ENCODE measurements at places on chromosomes 7 and 10.

DNA sequence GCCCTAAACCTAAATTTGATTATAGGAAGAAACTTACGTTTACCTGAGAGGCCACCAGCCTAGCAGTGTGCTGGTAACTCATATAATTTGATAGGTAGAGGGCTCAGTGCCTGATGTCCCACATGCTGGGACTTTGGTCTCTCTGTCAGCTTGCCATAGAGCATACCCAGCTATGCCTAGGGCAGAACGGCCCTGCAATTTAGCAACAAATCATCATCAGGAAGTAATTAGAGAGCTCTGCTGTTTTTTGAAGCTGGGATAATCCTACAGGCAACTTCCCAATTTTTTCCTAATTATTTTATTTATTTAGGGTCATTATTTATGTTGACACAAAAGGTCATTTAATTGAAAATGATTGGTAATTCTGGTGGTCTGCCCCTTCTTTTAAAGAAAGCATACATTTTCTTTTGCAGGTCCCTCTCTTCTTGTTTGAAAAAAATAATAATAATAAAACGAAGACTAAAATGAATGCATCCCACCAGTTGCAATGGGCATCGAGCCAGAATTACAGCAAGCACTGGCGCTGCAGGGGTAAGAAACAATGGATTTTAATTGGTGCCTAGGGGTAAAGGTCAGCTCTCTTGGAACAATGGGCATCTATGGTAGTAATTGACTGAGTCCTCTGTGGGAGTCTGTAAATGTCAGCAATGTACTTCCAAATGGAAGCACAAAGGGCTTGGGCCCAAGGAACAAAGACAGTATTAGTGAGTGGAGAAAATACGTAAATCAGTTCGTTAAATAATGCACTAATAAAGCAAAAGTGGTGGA lies 348.0 kb downstream of the SORCS1 start:
- no peaks in the 10 kb centered on the region for H3K4me1 ChIP-seq
- DNase-seq, result no peak
- no peaks in the 10 kb centered on the region for H3K27me3 ChIP-seq

- no peak for DNase-seq
- no peak overlapping the region for H3K4me3 ChIP-seq
- H3K36me3 ChIP-seq, result no peaks in the 10 kb centered on the region
- H3K27me3 ChIP-seq, result no peaks in the 10 kb centered on the region
- no peaks in the 10 kb centered on the region for H3K4me1 ChIP-seq
Measured at GRCh38 chr10:71465551-71466252, 69.0 kb downstream of the CDH23 start.

GRCh38 chr10:18689498-18689897 lies 30.3 kb downstream of the ARL5B start:
- no peak for DNase-seq
- H3K27me3 ChIP-seq, result no peaks in the 10 kb centered on the region
- no peak overlapping the region for H3K4me3 ChIP-seq
- H3K27ac ChIP-seq, result no peak overlapping the region

DNA sequence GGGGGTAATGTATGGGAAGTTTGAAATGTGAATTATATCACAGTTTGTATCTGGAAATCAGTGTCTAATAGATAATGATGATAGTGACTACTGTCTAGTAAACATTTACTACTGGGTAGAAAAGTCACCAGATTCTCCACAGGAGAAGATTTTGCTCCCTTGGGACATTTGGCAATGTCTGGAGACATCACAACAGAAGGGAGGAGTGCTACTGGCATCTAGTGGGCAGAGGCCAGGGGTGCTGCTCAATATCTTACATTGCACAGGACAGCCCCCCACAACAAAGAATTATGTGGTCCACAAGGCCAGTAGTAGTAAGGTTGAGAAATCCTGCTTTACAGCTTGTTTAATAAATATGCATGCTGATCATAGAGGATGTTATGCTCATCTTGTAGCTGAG lies 92.3 kb upstream of the PRPS1L1 start:
- no peaks in the 10 kb centered on the region for H3K4me1 ChIP-seq
- no peaks in the 10 kb centered on the region for H3K36me3 ChIP-seq
- no peak for DNase-seq
- H3K4me3 ChIP-seq, result no peak overlapping the region
- no peak overlapping the region for H3K27ac ChIP-seq

DNA sequence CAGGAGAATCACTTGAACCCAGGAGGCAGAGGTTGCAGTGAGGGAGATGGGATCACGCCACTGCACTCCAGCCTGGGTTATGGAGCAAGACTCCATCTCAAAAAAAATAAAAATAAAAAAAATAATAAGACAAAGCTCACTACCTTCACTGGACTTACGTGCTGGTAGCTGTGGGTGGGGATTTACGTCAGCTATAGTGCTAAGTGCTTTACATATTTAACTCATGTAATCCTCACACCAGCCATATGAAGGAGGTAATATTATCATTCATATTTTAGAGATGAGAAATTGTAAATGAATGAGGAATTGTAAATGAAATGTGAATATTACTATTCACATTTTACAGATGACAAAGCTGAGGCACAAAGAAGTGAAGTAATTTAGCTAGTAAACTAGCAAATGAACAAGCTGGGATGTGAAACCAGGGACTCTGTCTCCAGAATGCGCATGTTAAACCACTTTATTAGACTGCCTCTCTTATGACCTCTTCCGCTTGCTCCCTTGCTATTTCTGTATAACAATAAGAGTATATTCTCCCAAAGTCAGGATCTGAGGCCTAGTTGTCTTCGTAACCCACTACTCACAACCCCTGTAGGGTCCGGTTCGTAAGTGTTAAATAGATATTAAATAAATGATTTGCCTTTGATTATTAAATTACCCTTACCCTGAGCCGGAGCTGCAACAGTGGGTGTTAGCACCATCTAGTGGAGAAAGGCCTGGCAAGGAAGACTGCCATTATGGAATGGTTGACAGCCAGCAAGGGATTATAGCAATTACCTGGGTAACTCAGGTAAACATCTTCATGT lies 70.2 kb downstream of the HTR7 start:
- no peaks in the 10 kb centered on the region for H3K4me1 ChIP-seq
- DNase-seq, result no peak
- no peak overlapping the region for H3K27ac ChIP-seq
- H3K36me3 ChIP-seq, result no peaks in the 10 kb centered on the region

DNA sequence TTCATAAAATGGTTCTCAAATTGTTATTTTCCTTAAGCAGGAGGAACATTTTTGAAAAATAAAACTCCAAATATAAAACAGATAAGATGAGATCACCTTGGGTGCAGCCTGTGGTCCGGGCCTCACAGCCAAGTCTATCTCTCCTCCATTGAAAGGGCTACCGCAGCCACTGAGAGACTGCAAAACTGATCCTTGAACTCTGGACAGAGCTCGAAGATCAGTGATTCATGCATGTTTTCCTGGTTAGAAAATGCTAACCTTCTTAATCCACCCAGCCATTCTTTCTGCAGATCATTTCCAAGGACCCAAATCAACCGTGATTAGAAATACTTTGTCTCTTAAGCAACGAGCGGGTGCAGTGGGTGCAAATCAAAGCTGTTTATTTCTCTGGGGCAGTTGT lies 378.8 kb downstream of the PLXDC2 start:
- H3K36me3 ChIP-seq, result no peaks in the 10 kb centered on the region
- no peak overlapping the region for H3K4me3 ChIP-seq
- H3K27ac ChIP-seq, result no peak overlapping the region
- no peaks in the 10 kb centered on the region for H3K4me1 ChIP-seq
- H3K27me3 ChIP-seq, result no peaks in the 10 kb centered on the region

DNA sequence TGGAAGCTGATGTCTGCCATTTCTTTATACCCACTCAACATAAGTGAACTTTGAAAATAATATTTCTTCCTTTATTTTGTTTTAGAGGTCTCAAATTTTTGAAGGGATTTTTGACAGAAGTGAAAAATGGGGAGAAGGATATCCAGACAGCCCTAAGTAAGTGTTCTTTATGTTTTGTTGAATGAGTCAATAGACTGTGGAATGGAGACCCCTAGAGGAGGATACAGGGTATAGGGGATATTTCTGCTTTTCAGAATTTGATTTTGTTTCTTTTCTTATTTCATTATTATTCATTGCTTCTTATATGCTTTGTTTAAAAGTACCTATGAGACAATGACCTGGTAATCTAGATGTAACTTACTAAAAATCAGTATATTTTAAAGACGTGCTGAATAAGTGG lies 34.4 kb downstream of the PLEKHA8 start:
- no peaks in the 10 kb centered on the region for H3K4me1 ChIP-seq
- no peak for DNase-seq
- H3K27me3 ChIP-seq, result no peaks in the 10 kb centered on the region
- H3K4me3 ChIP-seq, result no peak overlapping the region
- no peaks in the 10 kb centered on the region for H3K36me3 ChIP-seq
- no peak overlapping the region for H3K27ac ChIP-seq

DNA sequence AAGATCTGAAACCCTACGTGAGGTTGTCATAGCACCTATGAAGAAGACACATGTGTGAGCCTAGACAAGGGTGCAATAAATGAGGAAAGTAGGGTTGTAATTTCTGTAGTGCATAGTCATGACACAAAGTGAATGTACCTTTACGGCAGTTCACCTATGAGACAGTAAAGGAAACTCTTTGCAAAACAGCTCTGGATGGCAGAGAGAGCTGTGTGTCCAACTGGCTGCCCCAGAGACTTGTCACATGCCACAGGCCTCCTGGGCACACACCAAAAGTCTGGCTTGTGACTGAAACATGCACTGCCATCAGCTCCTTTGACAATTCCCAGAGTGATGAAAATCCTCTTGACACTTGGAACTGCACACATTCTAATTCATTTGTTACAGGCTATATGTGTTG lies 90.7 kb upstream of the NAMPT start:
- H3K4me1 ChIP-seq, result peaks cover 5% of the 10 kb centered on the region
- no peaks in the 10 kb centered on the region for H3K36me3 ChIP-seq
- H3K4me3 ChIP-seq, result no peak overlapping the region
- H3K27me3 ChIP-seq, result no peaks in the 10 kb centered on the region

- H3K27ac ChIP-seq, result no peak overlapping the region
- H3K27me3 ChIP-seq, result no peaks in the 10 kb centered on the region
- H3K4me1 ChIP-seq, result peaks cover 9% of the 10 kb centered on the region
- no peak overlapping the region for H3K4me3 ChIP-seq
- no peaks in the 10 kb centered on the region for H3K36me3 ChIP-seq
- DNase-seq, result no peak
Measured at GRCh38 chr7:2405601-2406345, 2.4 kb downstream of the CHST12 start.

- no peak for DNase-seq
- no peaks in the 10 kb centered on the region for H3K36me3 ChIP-seq
- H3K27ac ChIP-seq, result no peak overlapping the region
- peaks cover 2% of the 10 kb centered on the region for H3K4me1 ChIP-seq
- H3K4me3 ChIP-seq, result no peak overlapping the region
Measured at GRCh38 chr10:92544296-92544695, 29.6 kb downstream of the IDE start.

DNA sequence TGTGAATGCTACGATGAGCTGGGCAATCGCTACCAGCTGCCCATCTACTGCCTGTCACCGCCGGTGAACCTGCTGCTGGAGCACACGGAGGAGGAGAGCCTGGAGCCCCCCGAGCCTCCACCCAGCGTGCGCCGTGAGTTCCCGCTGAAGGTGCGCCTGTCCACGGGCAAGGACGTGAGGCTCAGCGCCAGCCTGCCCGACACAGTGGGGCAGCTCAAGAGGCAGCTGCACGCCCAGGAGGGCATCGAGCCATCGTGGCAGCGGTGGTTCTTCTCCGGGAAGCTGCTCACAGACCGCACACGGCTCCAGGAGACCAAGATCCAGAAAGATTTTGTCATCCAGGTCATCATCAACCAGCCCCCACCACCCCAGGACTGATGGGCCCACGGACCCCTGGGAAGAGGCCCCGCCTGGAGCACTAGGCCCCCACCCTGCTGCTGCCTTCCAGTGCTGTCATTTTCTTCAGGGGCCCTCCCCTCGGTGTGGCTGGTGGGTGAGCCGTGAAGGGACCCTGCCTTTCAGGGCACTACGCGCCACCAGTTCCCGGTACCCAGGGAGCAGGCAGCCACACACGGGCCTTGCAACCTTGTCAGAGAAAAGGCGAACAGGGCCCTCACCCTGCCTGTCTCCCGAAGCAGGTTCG lies 2.3 kb upstream of the ANKRD2 start:
- H3K27ac ChIP-seq, result no peak overlapping the region
- no peak for DNase-seq
- H3K36me3 ChIP-seq, result no peaks in the 10 kb centered on the region
- no peaks in the 10 kb centered on the region for H3K4me1 ChIP-seq
- H3K27me3 ChIP-seq, result no peaks in the 10 kb centered on the region

DNA sequence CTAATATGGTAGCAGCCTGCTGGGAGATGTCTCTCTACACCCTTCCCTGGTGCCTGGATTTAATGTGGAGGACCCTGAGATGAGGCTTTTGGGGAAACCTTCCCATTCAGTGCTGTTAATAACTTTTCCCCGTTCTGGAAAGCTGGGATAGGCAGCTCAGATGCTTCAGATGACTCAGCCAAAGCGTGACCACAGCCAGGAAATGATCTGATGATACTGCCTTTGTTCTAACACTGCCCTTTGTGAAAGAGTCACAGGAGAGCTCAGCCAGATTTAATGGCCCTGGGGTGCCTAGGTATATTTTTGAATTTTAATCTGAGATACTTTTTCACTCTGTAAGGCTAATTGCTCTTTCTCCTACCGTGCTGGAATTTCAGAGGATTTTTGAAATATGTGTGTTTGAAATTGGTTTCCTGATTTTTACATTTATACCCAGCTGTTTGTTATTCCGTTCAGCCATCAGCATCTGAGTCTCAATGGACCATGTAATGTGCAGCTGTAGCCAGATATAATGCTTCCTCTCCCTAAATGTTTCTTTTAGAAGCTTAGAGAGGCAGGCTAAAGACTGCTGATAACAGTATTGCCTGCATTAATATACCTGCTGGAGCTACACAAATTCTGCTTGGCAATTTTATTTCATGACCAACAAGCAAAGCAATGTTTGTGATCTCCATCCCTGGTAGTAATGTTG lies 17.8 kb downstream of the CELF2 start:
- H3K4me1 ChIP-seq, result peaks cover 3% of the 10 kb centered on the region
- no peak overlapping the region for H3K4me3 ChIP-seq
- H3K27ac ChIP-seq, result no peak overlapping the region
- no peaks in the 10 kb centered on the region for H3K27me3 ChIP-seq

DNA sequence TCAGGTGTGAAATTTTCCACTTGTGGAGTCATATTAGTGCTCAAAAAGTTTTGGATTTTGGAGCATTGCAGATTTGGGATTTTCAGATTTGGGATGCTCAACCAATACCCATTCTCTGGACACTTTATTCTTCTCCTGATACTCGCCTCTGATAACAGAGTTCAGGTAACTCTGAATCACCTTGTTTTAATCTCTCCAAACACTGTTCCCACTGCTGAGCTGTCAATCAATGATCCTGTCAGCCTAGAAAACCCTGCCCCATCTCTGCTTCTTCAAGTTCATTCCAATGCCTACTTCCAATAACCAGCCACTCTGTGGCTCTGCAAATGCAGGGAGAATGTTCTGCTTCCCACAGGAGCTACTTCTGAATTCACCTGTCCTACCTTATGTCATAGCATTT lies 21.8 kb downstream of the SGMS1 start:
- DNase-seq, result no peak
- no peak overlapping the region for H3K27ac ChIP-seq
- H3K4me3 ChIP-seq, result no peak overlapping the region
- H3K36me3 ChIP-seq, result no peaks in the 10 kb centered on the region

GRCh38 chr10:130723704-130724103 lies 587.5 kb downstream of the GLRX3 start:
- H3K27ac ChIP-seq, result no peak overlapping the region
- no peak for DNase-seq
- no peaks in the 10 kb centered on the region for H3K27me3 ChIP-seq
- H3K4me1 ChIP-seq, result no peaks in the 10 kb centered on the region
- H3K36me3 ChIP-seq, result no peaks in the 10 kb centered on the region
- H3K4me3 ChIP-seq, result no peak overlapping the region

Data from ovary (tissue), 10 donors.